GM12878 (cell line): ENCODE measurements at places on chromosomes 6 and 20.

- H3K27me3 ChIP-seq: no peaks in the 10 kb centered on the region
- H3K36me3 ChIP-seq: no peaks in the 10 kb centered on the region
- DNase-seq: no peak
- no peak overlapping the region for H3K4me3 ChIP-seq
- no peak overlapping the region for H3K27ac ChIP-seq
These were observed 201.3 kb downstream of the ESR1 start for GRCh38 chr6:152008779-152009178.

GRCh38 chr6:114987281-114987680, 644.5 kb upstream of the HS3ST5 start:
- H3K4me3 ChIP-seq: no peak overlapping the region
- no peak overlapping the region for H3K27ac ChIP-seq
- H3K4me1 ChIP-seq: no peaks in the 10 kb centered on the region
- H3K27me3 ChIP-seq: no peaks in the 10 kb centered on the region
- H3K36me3 ChIP-seq: no peaks in the 10 kb centered on the region
- no peak for DNase-seq

GRCh38 chr20:59222253-59223181, 58.9 kb downstream of the ZNF831 start:
- no peak overlapping the region for H3K27ac ChIP-seq
- peak; percentile 1 for DNase-seq
- no peaks in the 10 kb centered on the region for H3K4me1 ChIP-seq
- no peaks in the 10 kb centered on the region for H3K36me3 ChIP-seq
- peaks cover 11% of the 10 kb centered on the region for H3K27me3 ChIP-seq

- no peaks in the 10 kb centered on the region for H3K36me3 ChIP-seq
- no peak overlapping the region for H3K4me3 ChIP-seq
- no peaks in the 10 kb centered on the region for H3K27me3 ChIP-seq
These were observed 46.4 kb upstream of the NT5E start for GRCh38 chr6:85403331-85404015.

DNA sequence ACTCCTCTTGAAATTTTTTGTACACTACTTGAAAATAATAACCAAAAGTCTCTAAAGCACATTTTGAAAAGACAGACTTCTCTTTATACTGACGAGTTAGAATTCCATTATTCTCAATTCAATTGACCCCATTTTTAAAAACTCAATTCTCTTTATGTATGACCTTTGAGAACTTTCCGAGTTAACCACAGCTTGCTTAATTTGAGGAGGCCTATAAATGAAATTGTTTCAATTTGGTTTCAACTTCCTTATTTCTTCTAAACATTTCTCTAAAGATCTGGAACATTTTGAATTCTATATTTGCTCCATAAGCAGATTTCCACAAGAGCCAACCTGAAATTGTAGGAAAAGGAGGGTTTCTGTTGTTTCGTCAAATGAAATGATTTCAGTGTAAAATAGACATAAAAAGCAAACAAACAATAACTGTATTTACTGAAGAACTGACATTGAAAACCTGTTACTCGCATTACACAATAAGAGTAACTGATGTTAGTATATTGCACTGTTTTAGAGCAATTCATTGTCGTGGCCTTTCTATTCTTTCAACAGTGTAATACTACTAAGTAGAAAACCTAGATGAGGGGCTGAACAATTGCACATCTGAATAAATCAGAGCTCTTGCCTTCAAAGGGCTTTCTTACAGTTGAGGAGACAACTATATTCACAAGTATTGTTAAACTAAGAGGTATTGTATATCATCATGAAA, 223.6 kb downstream of the HIVEP2 start:
- no peaks in the 10 kb centered on the region for H3K27me3 ChIP-seq
- no peak overlapping the region for H3K4me3 ChIP-seq
- no peaks in the 10 kb centered on the region for H3K36me3 ChIP-seq
- no peak for DNase-seq

- H3K27ac ChIP-seq: peak overlapping the region; percentile 80
- no peaks in the 10 kb centered on the region for H3K27me3 ChIP-seq
- H3K4me1 ChIP-seq: peaks cover 19% of the 10 kb centered on the region
- no peak for DNase-seq
- H3K36me3 ChIP-seq: no peaks in the 10 kb centered on the region
- H3K4me3 ChIP-seq: peak overlapping the region; percentile 72
These were observed 98.7 kb upstream of the RIPOR2 start for GRCh38 chr6:25034431-25034921.

DNA sequence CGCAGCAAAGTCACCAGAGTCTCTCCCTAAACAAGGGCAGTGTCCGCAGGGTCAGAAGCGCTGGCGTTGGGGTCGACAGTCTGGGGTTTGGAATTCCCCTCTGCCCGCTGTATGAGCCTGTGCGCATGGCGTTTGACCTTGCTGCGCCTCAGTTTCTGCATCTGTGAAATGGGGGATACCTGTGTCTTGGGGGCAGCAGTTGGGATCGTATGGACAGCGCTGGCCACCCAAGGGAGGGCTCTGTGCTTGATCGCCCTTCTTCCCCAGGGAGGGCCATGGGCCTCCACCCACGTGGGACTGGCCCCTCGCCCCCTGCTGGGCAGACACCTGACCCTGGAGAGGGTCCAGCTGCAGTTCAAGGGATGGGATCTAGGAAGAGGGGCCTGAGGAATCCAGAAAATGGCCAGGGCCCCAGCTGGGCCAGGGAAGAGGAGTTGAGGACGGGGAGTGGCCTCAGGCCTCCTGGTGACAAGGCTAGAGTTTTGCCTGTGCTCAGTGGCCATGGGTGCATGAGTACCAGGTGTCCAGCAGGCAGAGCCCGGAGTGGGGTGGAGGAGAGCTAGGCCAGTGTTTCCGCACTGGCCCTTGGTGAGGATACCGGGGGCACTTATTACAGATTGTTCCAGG, 26.4 kb upstream of the PHACTR3 start:
- no peak overlapping the region for H3K4me3 ChIP-seq
- no peaks in the 10 kb centered on the region for H3K36me3 ChIP-seq
- H3K27ac ChIP-seq: no peak overlapping the region
- peaks cover 5% of the 10 kb centered on the region for H3K27me3 ChIP-seq

GRCh38 chr20:62186887-62187866, 4.3 kb downstream of the MTG2 start:
- no peak overlapping the region for H3K27ac ChIP-seq
- H3K27me3 ChIP-seq: no peaks in the 10 kb centered on the region
- DNase-seq: no peak
- no peak overlapping the region for H3K4me3 ChIP-seq
- H3K36me3 ChIP-seq: no peaks in the 10 kb centered on the region; the same call in 1 of the 2 replicates

DNA sequence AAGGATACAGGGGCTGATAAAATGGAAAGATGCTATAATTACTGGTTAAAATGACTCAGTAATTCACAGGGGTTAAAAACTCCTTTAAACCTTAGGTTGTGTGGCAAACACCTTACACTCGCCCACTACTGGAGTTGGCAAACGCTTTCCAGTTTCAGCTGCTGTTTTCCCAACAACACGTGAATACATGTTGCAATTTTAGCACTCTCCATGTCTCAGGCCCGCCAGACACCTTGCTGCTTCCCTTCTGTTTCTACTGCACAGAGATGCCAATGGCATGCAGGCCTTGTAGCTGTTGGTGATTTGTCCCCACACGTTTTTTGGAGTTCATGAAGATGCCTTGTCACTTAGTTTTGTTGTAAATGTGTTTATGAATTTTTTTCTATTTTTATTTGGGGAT, 5.3 kb upstream of the TTPAL start:
- no peaks in the 10 kb centered on the region for H3K36me3 ChIP-seq
- no peaks in the 10 kb centered on the region for H3K4me1 ChIP-seq
- no peak for DNase-seq
- no peak overlapping the region for H3K4me3 ChIP-seq
- no peak overlapping the region for H3K27ac ChIP-seq
- no peaks in the 10 kb centered on the region; the same call in 1 of the 2 replicates for H3K27me3 ChIP-seq

GRCh38 chr6:69795469-69796072, 1.2 kb downstream of the LMBRD1 start:
- no peaks in the 10 kb centered on the region for H3K27me3 ChIP-seq
- H3K27ac ChIP-seq: peak overlapping the region; percentile 85
- peak overlapping the region; percentile 80 for H3K4me3 ChIP-seq
- no peak for DNase-seq
- H3K4me1 ChIP-seq: peaks cover 23% of the 10 kb centered on the region

DNA sequence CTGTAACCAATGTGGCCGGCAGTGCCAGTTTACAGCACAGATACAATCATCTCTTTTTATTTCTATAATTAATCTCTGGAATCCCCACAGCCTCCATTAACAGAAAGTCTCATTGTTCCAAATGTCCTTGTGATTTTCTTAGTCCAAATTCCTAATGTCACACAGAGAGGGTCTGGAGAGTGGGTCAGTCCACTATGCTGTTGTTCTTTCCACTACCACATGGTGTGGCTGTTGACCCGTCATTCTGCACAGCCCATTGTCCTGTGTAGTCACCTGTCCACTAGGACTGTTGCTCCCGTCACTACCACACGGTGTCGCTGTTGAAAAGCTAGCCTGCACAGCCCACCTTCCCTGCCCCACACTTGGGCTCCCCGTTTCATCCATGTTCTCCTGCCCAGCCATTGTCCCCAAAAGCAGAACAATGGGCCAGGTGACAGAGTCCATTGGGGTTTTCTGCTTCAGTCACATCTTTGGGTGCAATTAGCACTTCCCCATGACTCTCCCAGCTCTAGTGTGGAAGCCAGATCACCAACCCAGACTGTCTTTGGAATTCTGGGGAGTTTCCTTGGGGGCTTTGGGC, 8.6 kb upstream of the LBP start:
- H3K4me1 ChIP-seq: no peaks in the 10 kb centered on the region
- H3K27me3 ChIP-seq: no peaks in the 10 kb centered on the region
- H3K36me3 ChIP-seq: no peaks in the 10 kb centered on the region
- no peak overlapping the region for H3K4me3 ChIP-seq
- no peak overlapping the region for H3K27ac ChIP-seq
- no peak for DNase-seq

DNA sequence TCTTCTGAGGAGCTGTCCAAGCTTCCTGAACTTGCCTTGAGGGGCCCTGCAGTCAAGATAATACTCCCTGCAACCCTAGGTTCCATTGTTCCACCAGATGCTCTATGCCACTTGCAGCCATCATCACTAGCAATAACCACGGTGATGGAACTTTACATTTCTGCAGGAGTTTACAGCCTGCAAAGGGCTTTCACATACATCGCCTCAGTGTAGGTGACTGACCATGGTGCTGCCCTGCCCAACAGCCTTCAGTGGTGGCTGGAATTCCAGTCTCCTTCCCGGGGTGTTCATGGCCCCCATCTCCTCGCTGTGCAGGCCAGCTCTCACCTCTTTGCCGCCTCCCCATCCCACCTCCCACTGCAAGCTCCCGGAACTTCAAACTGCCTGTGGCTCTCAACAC, 225.5 kb upstream of the ECI2 start:
- H3K4me3 ChIP-seq: no peak overlapping the region
- H3K27ac ChIP-seq: no peak overlapping the region
- no peak for DNase-seq
- H3K36me3 ChIP-seq: no peaks in the 10 kb centered on the region

DNA sequence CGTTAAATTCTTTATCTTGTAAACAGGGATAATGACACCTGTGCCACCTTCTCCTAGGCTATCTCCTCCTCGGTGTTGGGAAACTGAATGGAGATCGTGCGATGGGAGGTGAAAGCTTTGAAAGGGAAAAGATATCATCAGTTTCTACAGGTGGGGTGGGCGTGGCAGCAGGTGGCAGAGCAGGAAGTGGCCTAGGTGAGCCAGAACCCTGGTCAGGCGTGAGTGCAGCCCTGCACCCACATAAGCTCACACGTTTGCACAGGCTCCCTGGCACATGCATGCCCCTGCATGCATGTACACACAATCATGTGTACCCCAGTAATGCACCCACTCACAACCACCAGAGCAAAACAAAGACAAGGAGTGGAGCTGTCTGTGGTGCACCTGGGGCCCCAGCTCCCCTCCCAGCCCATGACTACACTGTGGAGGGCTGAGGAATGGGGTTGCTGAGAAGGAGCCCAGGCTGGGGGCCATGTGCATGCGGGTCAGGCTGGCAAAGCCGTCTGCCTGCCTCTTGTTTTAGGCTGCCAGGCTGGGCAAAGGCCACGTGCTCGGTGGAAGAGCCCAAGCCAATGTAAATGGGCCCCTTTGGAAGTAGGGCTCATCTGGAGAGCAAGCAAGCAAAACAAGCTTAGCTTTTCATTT, 61.5 kb downstream of the TFAP2C start:
- H3K36me3 ChIP-seq: no peaks in the 10 kb centered on the region
- no peaks in the 10 kb centered on the region for H3K4me1 ChIP-seq
- no peak for DNase-seq
- H3K27ac ChIP-seq: no peak overlapping the region

DNA sequence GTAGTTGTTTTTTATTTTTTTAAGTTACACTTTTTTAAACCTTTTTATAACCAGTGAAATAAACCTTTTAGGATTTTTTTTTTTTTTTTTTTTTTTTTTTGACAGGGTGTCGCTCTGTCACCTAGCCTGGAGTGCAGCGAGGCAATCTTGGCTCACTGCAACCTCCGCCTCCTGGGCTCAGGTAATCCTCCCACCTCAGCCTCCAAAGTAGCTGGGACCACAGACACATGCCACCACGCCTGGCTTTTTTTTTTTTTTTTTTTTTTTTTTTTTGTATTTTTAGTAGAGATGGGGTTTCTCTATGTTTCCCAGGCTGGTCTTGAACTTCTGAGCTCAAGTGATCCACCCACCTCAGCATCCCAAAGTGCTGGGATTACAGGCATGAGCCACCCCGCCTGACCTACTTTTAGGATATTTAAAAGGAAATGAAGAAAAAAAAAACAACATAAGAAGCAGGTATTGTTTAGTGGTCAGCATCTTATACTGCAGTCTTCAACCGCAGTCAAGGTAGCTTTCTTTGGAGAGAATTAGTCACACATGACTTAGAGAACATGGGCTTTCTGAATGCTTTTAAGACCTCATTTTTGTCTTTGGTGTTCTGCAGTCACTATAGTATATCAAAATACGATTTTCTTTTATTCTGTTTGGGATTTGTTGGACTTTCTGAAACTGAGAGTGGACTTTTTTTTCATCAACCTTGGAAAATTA, 1.6 kb downstream of the POLR1H start:
- no peaks in the 10 kb centered on the region for H3K36me3 ChIP-seq
- H3K4me1 ChIP-seq: peaks cover 5% of the 10 kb centered on the region; the same call in 1 of the 2 replicates
- peak overlapping the region; percentile 99; the same call in 1 of the 2 replicates for H3K4me3 ChIP-seq
- no peak overlapping the region for H3K27ac ChIP-seq
- DNase-seq: no peak

DNA sequence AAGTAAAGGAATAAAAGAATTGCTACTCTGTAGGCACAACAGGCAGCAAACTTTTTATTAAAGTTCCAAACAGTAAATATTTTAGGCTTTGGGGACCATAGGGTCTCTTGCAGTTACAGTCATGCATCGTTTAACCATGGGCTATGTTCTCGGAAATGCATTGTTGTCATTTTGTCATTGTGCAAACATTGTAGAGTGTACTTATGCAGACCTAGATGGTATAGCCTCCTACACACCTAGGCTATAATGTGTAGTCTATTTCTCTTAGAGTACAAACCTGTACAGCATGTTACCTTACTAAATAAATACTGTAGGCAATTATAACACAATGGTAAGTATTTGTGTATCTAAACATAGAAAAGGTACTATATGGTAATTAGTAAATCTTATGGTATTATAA, 54.7 kb downstream of the CDS2 start:
- H3K27ac ChIP-seq: no peak overlapping the region
- DNase-seq: no peak
- H3K4me1 ChIP-seq: no peaks in the 10 kb centered on the region
- no peaks in the 10 kb centered on the region for H3K27me3 ChIP-seq
- peaks cover 14% of the 10 kb centered on the region for H3K36me3 ChIP-seq
